ENCODE measurements at places on chromosomes 4 and X.

GRCh38 chrX:13307041-13307440, 12.8 kb downstream of the ATXN3L start:
- no peak overlapping the region for H3K4me3 ChIP-seq
- H3K4me1 ChIP-seq = peaks cover 20% of the 10 kb centered on the region
- H3K36me3 ChIP-seq = no peaks in the 10 kb centered on the region
- H3K27ac ChIP-seq = no peak overlapping the region
- no peaks in the 10 kb centered on the region for H3K27me3 ChIP-seq

GRCh38 chr4:184641451-184641850, 7.8 kb downstream of the CASP3 start:
- DNase-seq = no peak
- H3K27ac ChIP-seq = no peak overlapping the region
- no peaks in the 10 kb centered on the region for H3K36me3 ChIP-seq
- H3K4me3 ChIP-seq = no peak overlapping the region
- no peaks in the 10 kb centered on the region for H3K27me3 ChIP-seq

- no peaks in the 10 kb centered on the region for H3K36me3 ChIP-seq
- peaks cover 11% of the 10 kb centered on the region for H3K4me1 ChIP-seq
- H3K27ac ChIP-seq = peak within 1 kb of the TSS; percentile 97
Observed at GRCh38 chr4:22515888-22516541, at the start of gene ADGRA3. ADGRA3 (minus strand) TSS chr4:22516066; CDS start chr4:22515784, 282 bp downstream.

GRCh38 chr4:103100691-103101090, 1.1 kb upstream of the BDH2 start:
- no peaks in the 10 kb centered on the region for H3K27me3 ChIP-seq
- no peak overlapping the region for H3K4me3 ChIP-seq
- H3K27ac ChIP-seq = no peak overlapping the region
- H3K4me1 ChIP-seq = 0 out of 2 replicates have a peak, but pooled peaks cover 8% of the 10 kb centered on the region
- no peaks in the 10 kb centered on the region for H3K36me3 ChIP-seq

GRCh38 chr4:109332926-109333464, 30.5 kb upstream of the COL25A1 start:
- DNase-seq = no peak
- H3K27me3 ChIP-seq = no peaks in the 10 kb centered on the region
- H3K4me3 ChIP-seq = no peak overlapping the region
- H3K36me3 ChIP-seq = no peaks in the 10 kb centered on the region
- no peaks in the 10 kb centered on the region for H3K4me1 ChIP-seq

GRCh38 chrX:106906361-106906760, 3.2 kb upstream of the RIPPLY1 start:
- peaks cover 29% of the 10 kb centered on the region for H3K4me1 ChIP-seq
- peak overlapping the region; percentile 5 for H3K27ac ChIP-seq
- no peaks in the 10 kb centered on the region for H3K36me3 ChIP-seq

- H3K27ac ChIP-seq = no peak overlapping the region
- H3K27me3 ChIP-seq = no peaks in the 10 kb centered on the region
- no peaks in the 10 kb centered on the region for H3K4me1 ChIP-seq
- DNase-seq = no peak
- no peaks in the 10 kb centered on the region for H3K36me3 ChIP-seq
Observed at GRCh38 chr4:150289881-150290280, 211.6 kb downstream of the DCLK2 start.

DNA sequence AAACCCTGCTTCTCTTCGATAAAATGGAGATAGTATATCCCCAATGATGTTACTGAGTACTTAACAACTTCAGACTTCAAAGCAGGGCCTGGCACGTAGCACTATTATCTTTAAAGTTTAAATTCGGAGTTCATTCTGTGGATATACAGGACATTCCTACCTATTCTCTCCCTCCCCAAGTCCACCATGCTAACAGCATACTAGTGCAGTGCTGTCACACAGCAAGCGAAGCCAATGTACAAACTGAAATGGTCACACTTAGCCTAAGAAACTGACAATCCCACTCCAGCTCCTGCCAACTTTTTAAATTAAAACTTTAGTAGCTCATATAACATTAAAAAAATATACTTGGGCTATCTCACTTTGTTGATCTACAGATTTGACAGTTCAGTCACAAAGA, 1.2 kb upstream of the DNAJB14 start:
- DNase-seq = no peak
- H3K36me3 ChIP-seq = no peaks in the 10 kb centered on the region
- no peak overlapping the region for H3K4me3 ChIP-seq
- no peak overlapping the region for H3K27ac ChIP-seq
- no peaks in the 10 kb centered on the region for H3K27me3 ChIP-seq

DNA sequence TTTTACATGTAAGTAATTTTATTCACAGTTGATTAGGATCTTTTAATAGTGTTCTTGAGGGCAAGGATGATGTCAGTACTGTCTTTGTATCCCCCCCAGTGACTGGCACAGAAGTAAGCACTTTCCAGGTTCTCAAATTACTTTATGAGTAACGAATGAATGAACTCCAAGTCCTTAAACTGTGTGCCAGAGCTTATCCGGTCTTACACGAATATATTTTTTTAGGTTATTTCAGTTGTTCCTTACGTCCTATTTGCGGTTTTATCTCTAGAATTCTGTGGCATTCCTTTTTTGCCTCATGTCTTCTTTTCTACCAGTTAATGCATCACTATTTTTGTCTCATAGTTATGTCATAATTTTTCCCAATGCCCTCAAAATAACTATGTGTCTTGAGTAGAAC, 106.9 kb upstream of the MID1IP1 start:
- DNase-seq = no peak
- H3K27ac ChIP-seq = no peak overlapping the region
- H3K4me3 ChIP-seq = no peak overlapping the region
